Esophagus muscularis mucosa (tissue), 4 donors: ENCODE measurements at places on chromosomes 3 and 15. TPM values are rescaled to one million over a fixed set of nuclear protein-coding genes. Genes with fewer than 3 reads are reported as not detected.

GRCh38 chr3:45124956-45125355 lies 21.2 kb downstream of the CDCP1 start:
- no peak for DNase-seq
- H3K4me3 ChIP-seq: no peak overlapping the region
- no peaks in the 10 kb centered on the region for H3K36me3 ChIP-seq
- peaks cover 28% of the 10 kb centered on the region for H3K4me1 ChIP-seq
- H3K27me3 ChIP-seq: no peaks in the 10 kb centered on the region

GRCh38 chr3:121997372-121997771 lies 24.7 kb downstream of the ILDR1 start:
- DNase-seq: peak; percentile 55
- H3K27me3 ChIP-seq: no peaks in the 10 kb centered on the region
- no peaks in the 10 kb centered on the region for H3K4me1 ChIP-seq
- no peak overlapping the region for H3K4me3 ChIP-seq
- H3K36me3 ChIP-seq: no peaks in the 10 kb centered on the region

- H3K4me1 ChIP-seq: peaks cover 10% of the 10 kb centered on the region
- no peak overlapping the region for H3K27ac ChIP-seq
- no peak for DNase-seq
- no peak overlapping the region for H3K4me3 ChIP-seq
- H3K27me3 ChIP-seq: no peaks in the 10 kb centered on the region
Measured at GRCh38 chr3:26236531-26236930, 386.0 kb upstream of the LRRC3B start.

DNA sequence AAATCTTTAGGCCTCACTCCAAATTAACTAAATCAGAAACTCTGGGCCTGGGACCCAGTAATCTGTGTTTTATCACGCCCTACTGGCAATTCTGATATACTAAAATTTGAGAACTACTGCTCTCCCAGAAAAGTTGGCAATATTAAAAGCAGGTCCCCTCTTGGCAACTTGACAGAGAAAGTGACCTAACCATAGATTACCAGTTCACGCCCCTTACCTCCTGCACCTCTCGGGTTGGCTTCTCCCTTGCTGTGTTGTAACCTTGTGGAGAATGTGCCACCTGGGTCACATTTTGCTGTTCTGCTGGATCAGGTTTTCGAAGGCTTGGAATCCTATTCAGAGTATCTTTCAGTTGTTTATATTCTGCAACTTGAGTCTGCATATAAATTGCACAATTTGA lies 59.1 kb downstream of the GOLIM4 start:
- H3K36me3 ChIP-seq: peaks cover 30% of the 10 kb centered on the region
- H3K27ac ChIP-seq: no peak overlapping the region
- no peaks in the 10 kb centered on the region for H3K27me3 ChIP-seq
- H3K4me3 ChIP-seq: no peak overlapping the region

The CAMK1 gene
- total RNA-seq: 53.6 TPM
